Nucleus accumbens (tissue), 56 donors: ENCODE measurements at places on chromosomes 4 and X.

DNA sequence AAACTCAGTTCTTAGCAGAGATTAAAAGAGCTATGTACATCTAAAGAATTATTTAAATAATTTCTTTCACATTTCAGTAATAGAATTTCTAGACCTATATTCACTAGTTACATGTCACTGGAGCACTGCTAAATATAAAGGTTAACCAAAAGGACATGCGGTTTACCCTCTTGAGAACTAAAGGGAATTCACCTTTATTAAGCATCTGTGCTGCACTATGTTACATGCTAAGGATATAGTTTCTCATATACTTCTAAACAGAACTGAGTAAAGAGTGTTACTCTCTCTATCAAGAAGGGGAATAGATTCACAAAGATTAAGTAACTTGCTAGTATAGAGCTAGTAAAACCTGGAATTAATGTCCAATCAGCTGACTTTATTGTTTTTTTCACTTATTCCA, 7.6 kb downstream of the SPIN3 start:
- no peak for DNase-seq

DNA sequence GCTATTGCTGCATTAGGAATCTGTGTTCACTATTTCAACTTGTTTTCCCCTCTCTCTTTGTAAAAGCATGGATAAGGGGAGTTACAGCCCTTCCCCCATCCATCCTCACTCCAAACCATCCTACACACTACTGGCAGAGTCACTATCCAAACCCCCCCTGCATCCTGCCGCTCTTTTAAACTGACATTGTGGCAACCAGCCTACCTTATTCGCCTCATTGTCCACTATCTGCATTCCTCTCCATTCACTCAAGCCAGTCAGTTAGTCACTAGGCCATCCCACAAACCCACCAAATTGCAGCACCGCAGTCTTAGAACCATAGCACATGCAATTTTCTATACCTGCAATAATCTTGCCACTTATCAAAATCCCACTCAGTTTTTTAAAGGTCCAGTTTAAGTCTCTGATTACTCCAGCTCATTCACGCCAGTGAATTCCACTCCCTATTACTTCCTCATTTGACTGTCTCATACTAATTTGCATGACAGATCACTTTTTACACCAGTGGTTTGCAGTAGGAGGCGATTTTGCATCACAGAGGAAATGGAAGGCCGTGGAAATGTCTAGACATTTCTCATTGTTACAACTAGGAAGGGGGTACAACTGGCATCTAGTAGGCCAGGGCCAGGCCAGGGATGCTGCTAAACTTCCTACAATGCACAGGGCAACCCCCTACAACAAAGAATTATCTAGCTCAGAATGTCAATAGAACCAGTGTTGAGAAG, 181.8 kb downstream of the HS6ST2 start:
- no peak for DNase-seq

DNA sequence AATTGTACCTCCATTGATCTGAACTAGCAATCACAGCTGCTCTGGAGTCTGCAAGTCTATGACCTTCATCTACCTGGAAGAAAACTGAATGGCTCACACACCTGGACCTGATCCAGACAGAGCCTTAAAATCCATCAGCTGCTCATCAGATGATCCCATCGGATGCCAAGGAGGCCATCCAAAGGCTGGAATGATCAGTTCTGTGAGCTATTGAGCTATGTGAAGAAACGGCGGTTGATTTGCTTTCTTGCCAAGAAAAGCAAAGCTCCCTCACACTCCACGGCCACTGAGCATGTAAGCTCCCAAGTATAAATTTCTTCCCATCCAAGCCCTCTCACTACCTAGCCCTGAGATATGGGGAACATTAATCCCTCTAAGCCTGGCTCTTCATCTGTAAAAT, 63.1 kb downstream of the RELL1 start:
- no peak for DNase-seq

DNA sequence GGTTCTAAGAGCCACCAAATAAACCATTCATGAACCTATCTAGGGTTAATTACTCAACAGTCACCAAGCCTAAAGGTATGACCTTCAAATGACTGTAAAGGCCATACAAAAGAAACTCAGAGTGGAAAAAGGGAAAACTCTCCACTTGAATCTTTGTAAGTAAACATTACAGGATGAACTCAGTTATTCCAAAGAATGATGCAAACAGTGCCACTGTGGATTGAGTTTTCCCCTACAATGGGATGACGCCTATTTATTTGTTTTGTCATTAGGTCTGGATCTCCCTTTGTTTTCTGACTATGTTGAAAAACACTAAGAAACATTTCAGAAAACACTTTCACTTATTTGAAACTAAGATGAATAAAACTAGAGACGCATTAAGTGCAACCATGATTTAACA, 12.7 kb downstream of the NUDT6 start:
- DNase-seq, result no peak
